ENCODE measurements at places on chromosomes 2 and 18.

DNA sequence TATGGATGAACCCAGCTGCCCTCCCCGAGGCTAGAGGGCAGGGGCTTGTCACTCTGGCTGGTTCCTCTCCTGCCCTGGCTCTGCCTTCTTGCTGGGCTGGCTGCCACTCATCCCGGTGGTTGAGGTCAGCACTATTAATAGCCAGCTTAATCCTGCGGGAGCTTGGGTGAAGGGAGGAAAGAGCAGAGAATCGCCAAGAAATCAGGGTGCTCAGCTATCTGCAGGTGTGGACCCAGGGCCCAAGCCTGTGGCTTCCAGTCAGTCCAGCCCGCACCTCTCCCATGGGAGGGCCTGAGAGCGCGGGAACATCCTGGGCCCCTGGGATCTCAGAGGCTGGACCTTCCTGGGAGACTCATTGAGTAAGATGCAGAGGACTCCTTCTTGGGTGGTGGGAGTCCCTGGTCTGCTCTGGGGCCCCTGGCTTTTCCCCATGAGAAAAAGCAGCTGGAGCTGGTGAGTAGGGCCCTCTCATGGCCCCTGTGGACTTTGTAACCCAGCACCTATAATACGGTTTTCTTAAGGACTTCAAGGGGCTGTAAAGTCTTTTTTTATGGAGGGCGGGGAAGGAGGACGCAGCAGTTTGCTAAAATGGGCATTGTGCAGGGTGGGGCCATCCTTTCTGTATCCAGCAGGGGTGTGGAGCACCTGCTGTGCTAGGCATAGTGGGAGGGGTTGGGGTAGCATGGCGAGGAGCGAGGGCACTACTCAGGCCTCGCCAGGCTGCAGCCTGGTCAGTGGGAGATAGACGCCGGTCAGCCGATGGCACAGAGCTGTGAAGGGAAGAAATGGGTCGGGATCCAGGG is 27.4 kb upstream of the CNNM3 start:
- no peak for DNase-seq

GRCh38 chr2:97676620-97677019 is 7.1 kb downstream of the C2orf92 start:
- DNase-seq = no peak

DNA sequence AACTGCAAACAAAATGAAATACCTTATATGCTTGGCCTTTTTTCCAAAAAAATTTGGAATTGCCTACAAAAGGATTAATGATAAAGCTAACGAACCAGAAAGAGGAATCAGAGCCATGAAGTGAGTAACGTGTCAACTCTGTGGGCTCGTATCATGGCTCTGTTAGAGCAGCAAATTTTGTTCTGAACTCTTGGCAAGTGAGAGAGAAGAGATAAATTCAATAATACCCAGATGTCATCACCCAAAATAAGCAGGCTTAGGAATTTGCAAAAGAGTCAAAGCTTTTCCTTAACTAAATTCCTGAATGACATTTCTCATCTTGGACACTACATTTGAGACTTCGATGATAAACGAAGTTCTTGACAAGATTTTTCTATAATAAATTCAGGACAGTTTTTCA is 4.4 kb downstream of the TXNDC2 start:
- no peak for DNase-seq

DNA sequence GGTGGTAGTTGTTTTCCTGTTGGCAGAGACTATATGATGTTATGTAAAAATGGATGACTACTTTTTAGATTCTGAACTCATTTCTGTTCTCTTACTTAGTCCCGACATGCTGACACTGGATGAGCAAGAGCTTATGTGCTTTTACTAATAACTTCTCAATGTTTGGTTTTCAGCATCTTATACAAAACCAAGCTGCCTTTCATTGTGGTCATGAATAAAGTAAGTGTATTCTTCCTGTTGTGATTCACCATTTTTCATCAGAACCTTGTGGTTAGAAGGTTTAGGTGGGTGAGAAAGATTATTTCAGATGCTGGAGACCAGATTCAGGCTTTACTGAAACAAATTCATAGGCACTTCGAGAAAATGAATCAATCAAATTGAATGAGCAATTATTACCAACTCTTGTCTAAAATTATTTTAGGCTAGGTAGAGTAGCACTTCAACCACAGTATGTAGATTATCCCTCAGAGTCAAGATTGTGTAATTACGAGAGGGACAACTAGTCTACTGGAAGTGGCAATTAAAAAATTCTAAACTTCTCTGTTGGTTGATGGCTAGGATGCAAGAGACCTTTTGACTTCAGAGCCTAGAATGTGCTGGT is 9.3 kb downstream of the GPN1 start:
- DNase-seq = no peak

- no peak for DNase-seq
Observed at GRCh38 chr2:204643326-204643725, 98.1 kb downstream of the PARD3B start.

DNA sequence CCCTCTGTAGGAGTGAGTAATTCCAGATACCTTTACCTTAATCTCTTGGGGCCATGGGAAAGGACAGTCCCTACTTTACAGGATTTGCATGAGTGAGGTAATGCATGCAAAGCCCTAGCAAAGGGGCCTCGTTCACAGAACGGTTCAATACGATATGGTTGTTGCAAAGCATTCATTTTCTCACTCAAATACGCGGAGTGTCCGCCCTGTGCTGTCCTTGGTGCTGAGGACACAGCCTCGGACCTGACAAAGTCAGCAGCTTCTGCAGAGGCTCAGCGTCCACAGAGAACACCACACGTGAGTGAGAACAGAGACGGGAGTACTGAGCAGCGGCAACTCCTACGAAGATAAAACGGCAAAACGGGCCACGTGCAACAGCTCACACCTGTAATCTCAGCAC is 125.7 kb downstream of the EIPR1 start:
- no peak for DNase-seq

DNA sequence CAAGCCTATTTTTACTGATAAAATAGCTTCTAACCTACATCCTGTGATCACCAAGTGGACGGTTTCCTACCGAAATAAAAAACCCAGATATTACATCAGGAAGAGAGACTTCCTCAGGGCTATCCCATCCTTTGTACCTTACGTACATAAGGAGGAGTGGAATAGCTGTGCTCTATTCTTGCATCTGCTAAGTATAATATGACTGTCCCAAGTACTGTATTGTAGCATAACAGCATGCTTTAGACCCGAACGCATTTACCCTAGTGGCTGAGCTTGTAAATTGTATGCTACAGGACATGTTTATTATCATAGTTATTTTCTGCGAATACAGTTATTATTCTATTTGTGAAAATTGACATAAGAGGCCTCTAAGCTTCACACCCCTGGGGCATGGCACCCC is 302.4 kb downstream of the CLIP4 start:
- DNase-seq = no peak

- DNase-seq = no peak
Observed at GRCh38 chr2:44543773-44544725, 182.3 kb downstream of the CAMKMT start.

DNA sequence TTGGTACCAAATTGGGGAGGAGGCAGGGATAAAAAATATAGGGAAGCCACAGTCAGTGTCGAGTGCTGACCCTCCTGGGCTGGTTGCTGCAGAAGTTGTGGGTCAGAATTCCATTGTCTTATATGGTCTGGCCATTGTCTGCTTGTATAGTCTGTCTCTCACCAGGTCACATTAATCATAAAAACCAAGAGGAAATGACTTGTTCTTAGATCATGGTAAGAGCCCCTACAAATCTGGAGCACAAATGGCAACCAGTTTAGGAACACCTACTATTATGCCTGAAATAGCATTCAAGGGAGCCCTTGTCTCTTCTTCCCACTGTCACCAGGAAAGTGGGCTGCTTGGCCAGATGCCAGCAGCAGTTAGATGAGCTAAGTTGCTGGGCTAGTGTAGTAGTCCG is 119.7 kb upstream of the RMP24 start:
- no peak for DNase-seq

GRCh38 chr2:60867848-60868247 is 13.5 kb upstream of the REL start:
- DNase-seq = no peak

DNA sequence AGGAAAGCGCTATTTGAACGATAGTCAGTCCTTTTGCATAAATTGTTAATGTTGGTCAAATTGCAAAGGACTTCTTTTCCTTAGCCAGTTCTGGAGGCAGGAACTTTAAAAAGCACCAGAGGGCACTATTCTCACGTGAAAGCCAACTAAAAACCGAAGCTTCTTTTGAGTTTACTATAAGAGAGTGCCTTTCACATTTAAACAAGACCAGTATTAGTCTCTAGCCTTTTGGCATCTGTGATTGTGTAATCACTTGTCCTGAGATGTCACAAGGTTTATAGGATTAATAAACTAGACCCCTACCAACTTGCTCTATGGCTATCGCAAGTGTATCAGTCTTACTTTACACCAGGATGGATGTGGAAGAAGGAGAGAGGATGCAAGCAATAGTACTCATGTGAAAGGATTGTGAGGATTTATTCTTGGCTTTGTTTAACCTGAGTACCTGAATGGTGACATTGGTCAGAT is 14.4 kb upstream of the STAT4 start:
- peak; percentile 54 for DNase-seq

- DNase-seq = no peak
Observed at GRCh38 chr18:53765211-53765610, 459.3 kb downstream of the MBD2 start.

- no peak for DNase-seq
Observed at GRCh38 chr2:134718817-134719814, at the start of gene TMEM163. TSS of gene TMEM163 (minus strand) at chr2:134719000.

- DNase-seq = no peak
Observed at GRCh38 chr2:138499684-138500083, 1.9 kb upstream of the SPOPL start.

DNA sequence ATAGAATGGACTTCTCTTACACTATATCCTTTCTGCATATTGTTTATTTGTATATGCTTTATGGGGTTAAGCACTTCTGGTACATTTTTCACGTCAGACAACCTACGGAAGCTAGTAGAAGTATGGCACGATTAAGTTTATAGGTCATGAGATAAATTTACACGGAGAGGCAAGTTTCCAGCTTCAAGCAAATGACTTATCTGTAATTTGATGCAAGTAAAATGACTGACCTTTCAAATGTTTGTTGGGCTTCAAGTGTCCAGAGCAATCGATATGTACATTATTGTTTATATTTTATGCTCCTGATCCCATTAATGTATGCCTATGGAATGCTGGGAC is 97.5 kb upstream of the EFEMP1 start:
- DNase-seq = no peak

- no peak for DNase-seq
Observed at GRCh38 chr18:50310080-50310479, 22.6 kb upstream of the CXXC1 start.

- DNase-seq = no peak
Observed at GRCh38 chr18:59200787-59201186, 19.2 kb upstream of the GRP start.

DNA sequence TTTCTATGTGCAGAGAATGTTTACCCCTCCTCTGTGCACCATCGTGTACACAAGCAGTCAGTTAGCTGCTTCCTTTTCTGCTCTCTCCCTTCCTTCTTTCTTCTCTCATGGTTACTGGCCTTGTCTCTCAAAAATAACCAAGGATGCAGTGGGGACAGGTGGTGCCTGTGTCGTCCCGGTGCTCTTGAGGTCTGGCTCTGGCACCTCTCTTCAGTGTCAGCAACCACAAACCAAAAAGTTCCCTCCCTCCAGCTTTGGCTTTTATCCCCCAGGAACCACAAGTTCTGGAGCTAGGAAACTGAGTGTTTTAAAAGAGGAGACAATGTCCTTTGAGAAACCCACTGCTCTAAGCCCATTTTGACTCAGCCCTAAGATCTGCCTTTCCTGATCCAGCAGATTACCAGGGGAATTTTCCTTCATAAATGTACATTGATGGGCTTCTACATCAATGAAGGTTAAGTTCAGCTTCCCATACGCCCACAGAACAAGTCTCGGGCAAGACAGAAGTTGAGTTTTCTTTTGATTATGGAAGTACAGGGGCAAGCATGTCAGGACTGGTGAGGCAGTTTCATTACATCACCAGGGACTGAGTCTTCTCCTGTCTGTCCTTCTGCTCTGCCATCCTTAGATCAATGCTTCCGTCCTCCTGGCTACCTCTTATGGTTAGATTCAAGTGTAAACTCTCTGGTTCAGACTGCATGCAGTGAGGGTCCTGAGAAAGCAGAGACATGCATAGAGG is 232.2 kb downstream of the SETBP1 start:
- DNase-seq = no peak

DNA sequence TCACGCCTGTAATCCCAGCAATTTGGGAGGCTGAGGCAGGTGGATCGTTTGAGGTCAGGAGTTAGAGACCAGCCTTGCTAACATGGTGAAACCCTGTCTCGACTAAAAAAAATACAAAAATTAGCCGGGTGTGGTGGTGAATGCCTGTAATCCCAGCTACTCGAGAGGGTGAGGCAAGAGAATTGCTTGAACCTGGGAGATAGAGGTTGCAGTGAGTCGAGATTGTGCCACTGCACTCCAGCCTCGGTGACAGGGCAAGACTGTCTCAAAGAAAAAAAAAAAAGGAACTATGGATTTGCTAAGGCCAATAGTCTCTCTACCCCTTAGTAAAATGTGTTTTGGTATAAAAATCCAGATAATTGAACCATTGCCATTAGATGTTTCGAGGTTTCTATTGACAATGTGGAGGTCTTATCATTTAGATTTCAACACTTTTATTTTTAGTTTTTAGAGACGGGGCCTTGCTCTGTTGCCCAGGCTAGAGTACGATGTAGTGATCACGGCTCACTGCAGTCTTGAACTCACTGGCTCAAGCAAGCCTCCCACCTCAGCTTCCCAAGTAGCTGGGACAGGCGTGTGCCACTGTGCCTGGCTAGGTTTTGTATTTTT is 1.1 kb upstream of the TXNDC2 start:
- DNase-seq = no peak

DNA sequence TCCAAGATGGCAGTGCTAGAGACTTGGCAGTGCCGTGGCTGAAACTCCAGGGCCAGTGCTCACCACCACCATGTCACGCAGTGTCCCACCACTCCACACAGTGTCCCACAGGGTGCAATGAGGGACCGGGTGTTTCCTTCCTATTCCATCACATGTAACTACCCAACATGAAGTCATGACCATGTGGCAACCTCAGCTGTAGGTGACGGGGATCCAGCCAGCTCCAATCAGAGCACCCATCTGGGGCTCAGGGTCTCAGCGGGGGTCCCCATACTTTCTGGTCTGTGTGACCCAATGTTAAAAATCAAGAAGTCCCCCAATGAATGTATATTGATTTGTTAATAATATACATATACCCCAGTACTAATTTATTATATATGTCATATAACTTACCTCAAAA is 52.1 kb downstream of the PTGR3 start:
- DNase-seq = no peak

DNA sequence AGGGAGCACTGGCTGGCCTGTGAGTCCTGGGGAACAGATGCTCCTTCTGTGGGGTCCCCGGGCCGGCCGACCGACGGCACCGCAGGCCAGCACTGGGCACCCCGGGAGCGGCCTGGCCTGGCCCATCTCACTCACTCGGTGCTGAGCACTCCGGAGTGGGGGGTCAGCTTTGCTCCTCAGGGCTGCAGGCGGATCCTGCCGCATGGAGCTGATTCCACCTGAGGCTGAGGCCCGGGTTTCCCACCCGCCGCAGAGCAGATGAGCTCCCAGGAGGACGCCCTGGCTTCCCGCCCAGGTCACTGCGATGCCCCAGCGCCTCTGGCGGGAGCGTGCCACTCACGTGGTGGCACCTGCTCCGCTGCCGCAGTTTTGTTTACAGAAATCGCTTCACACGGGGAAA is 418.6 kb downstream of the GALR1 start:
- no peak for DNase-seq

GRCh38 chr18:55968550-55968949 is 380.6 kb upstream of the TCF4 start:
- DNase-seq = no peak

GRCh38 chr2:233658610-233659009 is 13.1 kb upstream of the UGT1A9 start:
- DNase-seq = no peak

All from thymus (tissue), 14 donors.